Aorta (tissue), 5 donors: ENCODE measurements at places on chromosomes 2 and 18.

DNA sequence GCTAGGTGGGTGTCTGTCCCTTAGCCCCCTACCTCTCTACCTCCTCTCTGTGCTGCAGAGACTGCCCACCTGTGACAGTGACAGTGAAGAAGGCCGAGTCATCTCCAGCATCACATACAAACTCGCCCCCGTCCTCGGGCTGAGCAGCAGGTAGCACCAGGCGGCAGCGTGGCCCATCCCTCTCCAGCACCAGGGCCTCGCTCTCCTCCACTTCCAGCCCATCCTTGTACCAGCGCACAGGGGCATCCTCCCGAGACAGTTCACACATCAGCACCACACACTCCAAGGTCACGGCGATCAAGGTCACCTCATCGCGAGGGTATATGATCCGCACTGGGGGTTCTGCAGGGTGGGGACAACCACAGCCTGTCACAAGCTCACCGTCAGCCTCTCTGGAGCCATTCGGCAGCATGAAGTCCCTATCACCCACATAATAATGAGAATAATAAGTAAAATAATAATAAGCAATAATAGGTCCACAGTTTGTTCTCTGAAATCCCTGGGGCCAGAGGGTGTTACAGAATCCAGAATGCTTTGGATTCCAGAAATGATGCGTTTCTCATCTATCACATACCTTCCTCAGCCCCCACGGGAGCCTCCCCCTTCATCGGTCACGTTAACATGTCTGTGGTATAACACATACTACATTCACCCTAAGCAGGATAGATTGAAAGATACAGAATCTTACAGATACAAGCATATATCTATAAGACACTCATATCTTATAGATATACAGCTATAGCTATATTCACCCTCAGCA, 12.0 kb downstream of the OBSL1 start:
- DNase-seq: no peak

DNA sequence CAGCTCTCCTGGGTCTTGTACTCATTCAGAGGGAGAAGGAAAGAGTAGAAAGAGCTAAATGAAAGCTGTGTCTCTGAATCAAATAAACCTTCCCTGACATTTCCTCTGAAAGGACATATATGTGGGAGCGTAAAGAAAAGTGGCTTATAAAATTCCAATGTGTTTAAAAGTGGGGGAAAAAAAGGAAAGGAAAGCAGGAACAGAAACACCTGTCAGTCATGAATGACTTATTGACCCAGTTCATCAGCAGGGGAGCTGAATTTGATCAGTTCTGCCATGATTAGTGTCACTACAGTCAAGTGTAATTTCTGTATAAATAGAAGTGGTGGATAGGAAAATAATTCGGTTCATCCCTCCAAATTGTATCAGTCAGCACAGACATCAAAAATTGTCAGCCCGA, 382.5 kb downstream of the ERBB4 start:
- DNase-seq: no peak

GRCh38 chr18:46909497-46909896, 7.8 kb downstream of the PIAS2 start:
- no peak for DNase-seq

GRCh38 chr2:197460649-197461048, 7.3 kb downstream of the COQ10B start:
- no peak for DNase-seq

DNA sequence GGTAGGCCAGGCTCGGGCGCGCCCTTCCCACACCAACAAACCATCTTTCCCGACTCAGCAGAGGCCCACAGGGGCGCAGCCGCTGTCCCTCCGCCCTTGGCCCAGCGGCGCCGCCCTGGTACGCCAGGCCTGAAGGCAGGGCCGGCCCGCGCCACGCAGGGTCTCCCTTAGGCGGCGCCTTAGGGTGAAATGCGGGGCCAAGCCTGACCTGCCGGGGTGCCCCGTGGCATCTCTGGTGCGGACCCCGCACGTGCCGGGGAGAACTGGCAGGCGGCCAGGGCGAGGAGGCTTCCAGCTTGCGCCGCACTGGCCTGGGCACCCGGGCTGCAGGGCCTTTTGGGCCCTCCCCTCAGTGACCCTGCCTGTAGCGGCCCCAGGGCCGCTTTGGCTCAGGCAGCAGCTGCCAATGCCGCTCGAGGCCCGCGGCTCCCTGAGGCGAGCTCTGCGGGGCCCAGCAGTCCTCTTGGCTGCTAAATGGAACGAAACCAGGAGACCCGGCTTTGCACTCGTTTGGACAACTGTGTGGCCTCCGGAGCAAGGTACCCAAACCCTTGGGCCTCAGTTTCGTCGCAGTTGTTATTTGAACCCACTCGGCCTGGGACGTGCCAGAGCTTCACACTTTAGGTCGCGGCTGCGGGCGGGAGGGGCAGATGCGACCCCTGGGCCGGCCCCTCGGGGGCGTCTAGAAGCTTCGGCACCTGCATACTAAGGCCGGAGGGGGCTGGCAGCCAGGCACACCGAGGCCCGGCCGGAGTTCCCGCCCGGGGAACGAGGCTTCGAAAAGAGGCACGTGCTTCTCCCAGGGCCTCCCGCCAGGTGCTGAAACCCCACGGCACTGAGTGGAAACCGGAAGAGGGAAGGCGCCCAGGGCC, 8.5 kb downstream of the OTX1 start:
- DNase-seq: no peak

GRCh38 chr18:76764291-76764901, 58.0 kb upstream of the ZNF236 start:
- DNase-seq: no peak

GRCh38 chr2:166573391-166573790, 79.3 kb upstream of the SCN7A start:
- DNase-seq: no peak

GRCh38 chr2:83990636-83991035, 468.4 kb downstream of the SUCLG1 start:
- no peak for DNase-seq

DNA sequence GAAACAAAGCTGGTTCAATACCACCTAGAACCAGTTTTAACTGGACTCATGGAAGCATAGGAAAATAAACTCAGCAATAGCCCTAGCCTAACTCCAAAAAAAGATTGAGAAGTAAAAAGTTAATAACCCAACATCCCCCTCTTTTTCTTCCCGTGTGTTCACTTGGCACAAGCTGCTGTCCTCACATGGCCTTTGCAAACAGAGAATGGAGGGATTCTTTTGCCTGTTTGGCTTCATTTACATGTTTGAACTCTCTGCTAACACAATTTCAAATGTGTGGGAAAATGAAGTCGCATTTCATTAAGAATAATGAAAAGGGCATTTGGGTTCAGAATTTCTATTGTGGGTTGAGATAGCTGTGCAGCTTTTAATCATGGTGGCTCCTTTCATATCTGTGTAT, 589.2 kb upstream of the LRRTM1 start:
- no peak for DNase-seq

GRCh38 chr2:206935991-206936842, 3.1 kb upstream of the CPO start:
- no peak for DNase-seq

DNA sequence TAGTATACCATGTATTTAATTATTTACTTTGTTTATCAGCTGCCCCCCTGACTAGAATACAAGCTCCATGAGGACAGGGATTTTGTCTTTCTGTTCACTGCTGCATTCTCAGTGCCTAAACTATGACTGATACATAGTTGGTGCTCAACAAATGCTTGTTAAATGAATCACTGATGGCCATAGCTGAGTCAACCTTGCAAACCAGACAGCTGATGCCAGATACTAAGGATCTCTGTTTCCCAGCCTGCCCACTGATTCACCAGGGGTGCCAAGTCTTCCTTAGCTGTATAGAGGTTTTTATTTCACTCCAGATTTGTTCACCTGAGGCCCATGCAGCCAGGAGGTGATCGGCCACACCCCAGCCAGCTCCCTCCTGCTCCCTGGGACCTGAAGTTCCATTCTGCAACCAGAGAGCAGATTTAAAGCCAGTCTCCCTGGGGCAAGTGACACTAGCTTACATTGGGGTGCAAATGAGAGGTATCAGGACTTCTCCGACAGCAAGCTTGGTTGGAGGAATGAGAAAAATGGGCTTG, 92.2 kb downstream of the C1QL2 start:
- DNase-seq: no peak

GRCh38 chr18:9334329-9334972, at the start of gene TWSG1:
Gene TWSG1, plus strand, starts transcription at chr18:9334773. Its CDS starts 2,457 bp downstream, at chr18:9337230.
- DNase-seq: peak; percentile 97

- no peak for DNase-seq
Measured at GRCh38 chr2:159783556-159783955, 14.5 kb downstream of the CD302 start.

DNA sequence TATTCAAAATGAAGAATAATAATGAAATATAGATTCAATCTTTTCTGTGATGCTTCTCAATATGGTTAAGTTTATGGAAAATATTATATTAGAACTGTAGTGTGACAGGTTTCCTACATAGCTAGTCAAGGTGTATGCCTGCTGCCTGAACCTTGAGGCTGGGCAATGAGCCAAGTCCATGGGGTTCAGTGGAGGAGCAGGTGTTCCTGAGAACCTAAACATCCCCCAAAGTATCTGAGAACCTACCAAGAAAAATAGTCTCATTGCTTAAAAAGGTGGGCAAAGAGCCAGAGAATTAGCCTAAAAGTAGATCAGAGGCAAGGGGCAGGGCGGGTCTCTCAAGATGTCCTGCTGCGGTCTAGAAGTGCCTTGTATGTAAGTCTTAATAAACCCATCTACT, 185.9 kb upstream of the SPHKAP start:
- DNase-seq: no peak

- DNase-seq: no peak
Measured at GRCh38 chr18:14971461-14972185, 223.7 kb downstream of the ANKRD30B start.
